Stimulated activated CD4-positive, alpha-beta T cell treated with anti-CD3 and anti-CD28 coated beads, Interleukin-12 subunit alpha, Interleukin-12 subunit beta, amount 100 ng/mL, for 4 hours (primary cell): ENCODE measurements at places on chromosomes 7 and 10.
A peak's percentile ranks its signal among the peaks of the same experiment; 100 is the strongest.

GRCh38 chr7:80891259-80891544 is 27.6 kb downstream of the SEMA3C start:
- DNase-seq = no peak

GRCh38 chr7:88229302-88229995 is 9.6 kb upstream of the SRI start:
- no peak for DNase-seq

DNA sequence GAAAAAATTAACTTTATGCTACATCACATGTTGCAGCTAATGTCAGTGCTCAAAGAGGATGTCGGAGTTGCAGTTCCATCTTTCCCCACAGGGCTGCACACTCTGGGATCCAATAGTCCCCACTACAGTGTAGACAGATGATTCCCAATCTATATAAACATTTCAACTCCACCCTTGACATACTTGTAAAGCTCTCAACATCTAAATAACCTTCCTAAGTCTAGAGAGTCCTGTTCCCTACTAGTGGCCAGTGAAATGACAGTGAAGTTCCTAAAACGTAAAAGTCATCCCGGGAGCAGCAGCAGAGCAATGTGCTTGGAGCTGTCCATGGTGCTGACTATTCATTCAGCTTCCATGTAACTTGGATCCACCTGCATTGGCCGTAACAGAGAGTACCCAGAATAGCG is 145.1 kb downstream of the GRM8 start:
- DNase-seq = peak; percentile 0

DNA sequence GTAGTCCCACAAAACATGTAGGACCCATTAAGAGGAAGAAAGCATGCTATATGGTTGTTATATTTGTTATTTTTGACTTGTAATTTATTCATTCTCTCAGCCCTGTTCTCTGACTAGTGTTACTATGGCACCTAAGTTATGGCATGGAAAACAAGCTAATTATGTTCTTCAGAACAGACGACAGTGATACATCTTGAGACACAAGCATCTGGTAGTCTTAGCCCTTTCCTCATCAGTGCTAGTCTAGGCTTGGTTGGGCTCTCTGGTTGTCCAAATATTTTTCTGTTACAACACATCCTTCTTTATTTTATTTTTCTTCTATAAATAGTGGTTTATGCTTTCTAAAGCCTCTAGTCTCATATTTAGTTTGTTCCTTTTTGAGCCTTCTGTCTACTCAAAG is 308.3 kb upstream of the KAT6B start:
- no peak for DNase-seq

GRCh38 chr10:6542999-6543430 is 37.1 kb downstream of the PRKCQ start:
- DNase-seq = no peak

DNA sequence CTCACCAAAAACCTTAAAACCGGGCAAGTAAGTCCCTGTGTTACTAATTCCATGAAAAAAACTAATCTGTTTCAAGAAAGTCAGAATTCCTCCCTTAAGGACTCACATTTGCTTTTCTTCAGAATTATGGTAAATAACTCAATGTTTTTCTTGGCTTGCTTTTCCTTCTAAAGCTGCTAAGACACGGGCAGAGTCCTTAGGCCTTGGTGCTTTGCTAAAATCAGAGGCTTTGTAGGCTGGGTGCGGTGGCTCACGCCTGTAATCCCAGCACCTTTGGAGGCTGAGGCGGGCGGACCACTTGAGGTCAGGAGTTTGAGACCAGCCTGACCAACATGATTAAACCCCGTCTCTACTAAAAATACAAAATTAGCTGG is 32.0 kb downstream of the GNA12 start:
- no peak for DNase-seq

DNA sequence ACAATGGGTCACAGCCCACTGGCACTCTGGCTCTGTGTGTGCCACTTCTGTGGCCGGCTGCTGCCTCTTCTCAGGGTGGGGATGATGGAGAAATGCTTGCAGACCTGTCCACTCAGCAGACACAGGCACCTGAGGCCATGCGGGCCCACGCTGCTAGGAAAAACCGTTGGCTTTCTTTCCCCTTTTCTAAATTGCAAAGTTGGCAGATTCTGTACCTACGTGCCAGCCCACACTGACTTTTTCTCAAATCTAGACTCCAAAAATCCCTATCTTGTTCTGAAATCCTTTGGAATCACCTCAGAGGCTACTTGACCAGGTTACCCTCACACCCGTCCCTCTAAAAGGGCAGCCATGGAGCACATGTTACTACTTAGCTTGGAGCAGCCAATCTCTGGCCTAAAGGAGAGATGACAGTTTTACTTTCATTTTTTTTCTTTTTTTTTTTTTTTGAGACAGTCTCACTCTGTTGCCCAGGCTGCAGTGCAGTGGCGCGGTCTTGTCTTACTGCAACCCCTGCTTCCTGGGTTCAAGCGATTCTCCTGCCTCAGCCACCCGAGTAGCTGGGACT is 99.4 kb downstream of the RNF216 start:
- no peak for DNase-seq

DNA sequence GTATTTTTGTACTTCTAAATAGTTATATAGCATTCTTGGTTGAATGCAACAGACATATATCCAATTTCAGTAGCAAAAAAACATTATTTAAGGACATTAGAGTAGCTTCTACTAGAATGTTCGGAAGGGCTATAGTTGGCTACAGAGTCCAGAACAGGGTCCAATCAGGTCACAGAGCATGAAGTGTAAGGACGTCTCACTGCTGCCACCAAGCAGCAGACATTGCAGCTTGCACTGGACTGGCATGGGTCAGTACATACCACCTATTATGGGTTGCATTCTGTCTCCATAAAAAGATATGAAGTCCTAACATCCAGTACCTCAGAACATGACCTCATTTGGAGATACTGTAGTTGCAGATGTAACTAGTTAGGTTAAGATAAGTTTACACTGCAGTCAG is 87.3 kb downstream of the LHFPL3 start:
- DNase-seq = no peak

DNA sequence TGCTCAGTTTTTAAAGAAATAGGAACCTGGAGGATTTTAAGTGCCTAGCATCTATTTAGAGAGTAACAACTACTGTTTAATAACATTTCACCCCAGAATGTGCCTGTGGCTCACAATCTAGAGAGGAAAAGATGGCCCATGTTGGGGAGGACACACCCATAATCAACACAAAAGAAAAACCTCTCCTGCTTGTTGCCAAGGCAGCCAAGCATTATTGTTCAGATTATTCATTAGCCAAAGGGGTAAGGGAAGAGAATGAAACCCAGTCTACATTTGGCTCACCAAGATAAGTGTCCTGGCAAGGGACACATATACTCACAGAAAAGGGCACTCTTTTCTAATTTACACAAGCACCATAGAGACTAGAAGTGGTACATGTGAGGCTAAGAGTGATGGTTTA is 17.7 kb upstream of the IFIT1B start:
- DNase-seq = no peak

DNA sequence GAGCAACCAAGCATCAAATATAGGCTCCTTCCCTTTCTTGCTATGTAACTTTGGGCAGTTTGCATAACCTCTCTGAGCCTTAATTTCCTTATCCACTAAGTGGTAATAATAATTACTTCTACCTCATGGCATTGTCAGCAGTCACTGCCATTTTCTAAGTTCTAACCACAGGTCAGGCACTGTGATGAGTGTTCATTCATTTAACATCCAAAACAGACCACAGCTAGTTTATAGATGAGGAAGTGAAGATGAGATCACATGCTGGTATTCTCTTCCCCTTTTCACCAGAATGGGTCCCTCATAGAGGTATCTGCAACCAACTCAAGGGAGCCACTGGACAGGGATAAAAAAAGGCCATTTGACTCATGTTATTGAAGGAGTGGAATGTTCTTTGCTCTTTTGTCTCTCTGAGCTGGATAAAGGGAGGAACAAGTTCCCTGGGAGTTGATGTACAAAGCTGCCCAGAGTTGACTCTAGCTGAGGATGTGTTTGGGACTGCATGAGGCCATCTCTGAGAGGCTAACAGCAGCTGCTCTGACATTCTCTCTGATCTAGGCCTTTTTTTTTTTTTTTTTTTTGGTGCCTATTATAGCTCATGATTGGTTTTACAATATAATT is 65.0 kb downstream of the DNAJC12 start:
- no peak for DNase-seq

DNA sequence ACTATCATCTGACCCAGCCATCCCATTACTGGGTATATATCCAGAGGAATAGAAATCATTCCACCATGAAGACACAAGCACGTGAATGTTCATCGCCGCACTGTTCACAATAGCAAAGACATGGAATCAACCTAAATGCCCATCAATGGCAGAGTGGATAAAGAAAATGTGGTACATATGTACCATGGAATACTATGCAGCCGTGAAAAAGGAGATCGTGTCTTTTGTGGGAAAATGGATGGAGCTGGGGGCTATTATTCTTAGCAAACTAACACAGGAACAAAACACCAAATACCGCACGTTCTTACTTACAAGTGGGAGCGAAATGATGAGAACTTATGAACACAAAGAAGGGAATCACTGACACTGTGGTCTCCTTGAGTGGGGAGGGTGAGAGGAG is 9.8 kb upstream of the KNDC1 start:
- no peak for DNase-seq

DNA sequence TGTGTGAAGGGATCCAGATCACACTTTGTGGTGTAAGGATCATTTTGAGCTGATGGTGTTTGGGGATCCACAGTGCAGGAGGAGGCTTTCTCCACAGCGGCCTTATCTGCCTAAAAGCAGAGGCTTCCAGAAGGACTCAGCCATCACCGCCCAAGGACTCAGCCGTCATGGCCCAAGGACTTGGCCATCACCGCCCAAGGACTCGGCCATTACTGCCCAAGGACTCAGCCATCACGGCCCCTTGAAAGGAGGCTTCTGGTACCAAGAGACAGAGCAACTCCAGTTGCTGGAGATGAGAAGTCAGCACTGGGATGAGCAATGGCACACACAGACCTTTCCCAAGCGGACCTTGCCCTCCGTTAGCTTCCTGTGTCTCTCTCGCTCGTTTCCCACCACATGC is 6.0 kb upstream of the CFAP46 start:
- DNase-seq = no peak

- DNase-seq = no peak
Observed at GRCh38 chr7:44636041-44636584, 29.7 kb downstream of the OGDH start.

DNA sequence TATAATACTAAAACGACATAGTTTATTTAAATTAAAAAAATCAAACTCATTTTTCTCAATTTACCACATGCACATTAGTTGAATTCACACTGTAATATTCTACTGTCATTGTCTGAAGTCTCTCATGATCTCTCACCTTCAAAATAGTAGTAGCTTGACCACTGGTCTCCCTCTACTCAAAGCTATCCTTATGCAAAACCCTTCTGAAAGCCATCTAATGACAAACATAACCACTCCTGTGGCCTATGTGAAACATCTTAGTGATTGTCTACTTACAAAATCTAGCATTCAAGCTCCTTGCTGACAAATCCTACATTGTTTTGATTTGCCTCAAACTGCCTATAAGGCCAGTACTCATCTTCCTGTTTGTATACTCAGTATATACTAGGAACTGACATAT is 606.0 kb upstream of the GHITM start:
- DNase-seq = no peak

DNA sequence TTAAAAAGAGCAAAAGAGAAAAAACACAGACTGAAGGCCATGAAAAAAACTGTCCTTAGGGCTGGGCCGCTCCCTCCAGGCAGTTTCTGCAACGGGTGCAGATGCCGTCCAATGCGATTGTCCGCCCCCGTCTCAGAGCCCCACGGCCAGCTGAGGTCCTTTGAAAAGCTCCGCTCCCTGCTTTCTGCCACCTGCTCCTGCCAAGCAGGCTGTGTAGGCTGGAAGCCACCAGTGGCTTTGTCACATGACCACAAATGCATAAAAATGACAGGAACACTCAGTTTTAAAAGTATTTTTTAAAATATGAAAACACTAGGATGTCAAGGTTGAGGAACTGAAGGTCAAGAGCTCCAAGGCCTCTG is 71.7 kb downstream of the AMZ1 start:
- DNase-seq = no peak

DNA sequence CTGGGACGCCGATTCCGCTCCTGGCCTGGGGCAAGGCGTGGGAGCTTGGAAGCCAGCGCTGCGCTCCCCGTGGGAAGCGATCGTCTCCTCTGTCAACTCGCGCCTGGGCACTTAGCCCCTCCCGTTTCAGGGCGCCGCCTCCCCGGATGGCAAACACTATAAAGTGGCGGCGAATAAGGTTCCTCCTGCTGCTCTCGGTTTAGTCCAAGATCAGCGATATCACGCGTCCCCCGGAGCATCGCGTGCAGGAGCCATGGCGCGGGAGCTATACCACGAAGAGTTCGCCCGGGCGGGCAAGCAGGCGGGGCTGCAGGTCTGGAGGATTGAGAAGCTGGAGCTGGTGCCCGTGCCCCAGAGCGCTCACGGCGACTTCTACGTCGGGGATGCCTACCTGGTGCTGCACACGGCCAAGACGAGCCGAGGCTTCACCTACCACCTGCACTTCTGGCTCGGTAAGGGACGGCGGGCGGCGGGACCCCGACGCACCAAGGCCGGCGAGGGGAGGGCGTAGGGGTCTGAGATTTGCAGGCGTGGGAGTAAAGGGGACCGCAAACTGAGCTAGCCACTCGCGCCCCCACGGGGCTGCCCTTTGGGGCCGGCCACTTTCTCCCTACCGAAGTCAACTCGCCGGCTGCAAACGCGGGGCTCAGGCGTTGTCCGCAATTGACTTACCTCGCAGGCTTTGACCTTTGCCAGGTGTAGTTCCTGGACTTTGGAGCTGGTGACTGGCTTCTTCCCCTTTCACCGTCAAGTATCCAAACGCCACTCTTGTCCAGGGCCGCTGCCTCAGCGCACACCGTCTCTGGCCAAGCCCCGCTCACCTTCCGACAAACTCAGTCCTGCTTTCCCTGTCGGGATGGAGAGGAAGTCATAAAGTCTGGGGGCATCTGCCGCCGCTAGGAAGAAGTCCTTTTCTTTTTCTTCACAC is at the start of gene SCIN:
TSS of gene SCIN (plus strand) at position 187 of the 928 bp plus-strand sequence. CDS start at position 254, 67 bp downstream.
- peak; percentile 11 for DNase-seq

DNA sequence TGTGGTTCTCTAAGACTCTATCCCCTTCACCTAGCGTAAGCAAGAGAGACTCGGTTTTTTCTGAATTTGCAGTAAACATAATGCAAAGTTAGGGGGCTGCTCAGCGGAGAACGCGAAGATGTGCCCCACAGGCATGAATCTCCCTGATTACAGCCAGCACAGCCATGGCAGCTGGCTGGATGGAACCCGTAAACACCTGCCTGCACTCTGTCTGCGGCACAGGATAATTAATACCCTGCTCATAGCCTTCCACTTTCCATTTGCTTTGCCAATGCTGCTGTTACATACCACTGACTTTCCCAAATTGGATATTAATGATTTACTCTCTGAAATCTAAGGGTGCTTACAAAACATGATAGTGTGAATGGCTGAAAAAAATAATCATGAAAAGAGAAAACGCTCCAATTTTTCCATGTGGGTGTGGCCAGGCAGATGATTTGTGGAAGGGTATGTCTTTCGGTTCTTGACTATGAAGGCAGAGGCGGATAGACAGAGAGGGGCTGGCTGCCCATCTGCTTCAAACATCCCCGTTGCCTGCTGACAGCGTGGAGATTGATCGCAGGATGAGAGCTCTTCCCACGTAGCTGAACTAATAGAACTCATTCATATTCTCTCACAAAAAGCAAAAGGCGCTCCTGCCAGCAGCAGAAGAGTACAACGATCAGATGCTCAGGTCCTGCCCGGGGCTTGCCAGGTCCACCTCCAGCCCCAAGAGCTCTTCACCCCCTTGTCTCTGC is 193.2 kb upstream of the GHITM start:
- no peak for DNase-seq
